Left cardiac atrium (tissue), 4 donors: ENCODE measurements at places on chromosomes 6 and 20. TPM values are rescaled to one million over a fixed set of nuclear protein-coding genes. Genes with fewer than 3 reads are reported as not detected.
A peak's percentile ranks its signal among the peaks of the same experiment; 100 is the strongest.

DNA sequence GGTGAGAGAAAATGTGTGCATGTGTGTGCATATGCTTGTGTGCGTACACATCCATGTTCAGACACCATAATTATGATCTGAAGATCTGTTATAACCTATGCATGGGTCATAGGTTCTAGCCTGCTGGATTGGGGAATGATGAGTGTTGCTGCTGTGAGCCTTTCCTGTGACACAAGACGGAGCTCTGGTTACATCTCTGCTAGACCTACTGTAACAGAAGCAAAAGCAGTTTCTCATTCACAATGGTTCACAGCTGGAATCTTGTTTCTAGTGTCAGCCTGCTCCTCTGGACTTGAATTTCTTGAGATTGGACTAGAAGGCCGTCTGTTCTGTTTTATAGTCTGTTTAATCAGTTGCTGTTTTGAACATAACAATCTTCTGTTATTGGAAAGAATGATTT lies 40.1 kb downstream of the DEFB114 start:
- no peak for DNase-seq

- DNase-seq = no peak
Measured at GRCh38 chr6:124099520-124099919, 295.9 kb downstream of the NKAIN2 start.

- no peak for DNase-seq
Measured at GRCh38 chr6:7138921-7139358, 31.2 kb downstream of the RREB1 start.

- DNase-seq = no peak
Measured at GRCh38 chr20:44496976-44497375, 21.3 kb downstream of the TTPAL start.

GRCh38 chr6:53796451-53796780 lies 1.6 kb downstream of the LRRC1 start:
- DNase-seq = no peak

- DNase-seq = no peak
Measured at GRCh38 chr6:142251930-142252445, 49.8 kb upstream of the ADGRG6 start.

DNA sequence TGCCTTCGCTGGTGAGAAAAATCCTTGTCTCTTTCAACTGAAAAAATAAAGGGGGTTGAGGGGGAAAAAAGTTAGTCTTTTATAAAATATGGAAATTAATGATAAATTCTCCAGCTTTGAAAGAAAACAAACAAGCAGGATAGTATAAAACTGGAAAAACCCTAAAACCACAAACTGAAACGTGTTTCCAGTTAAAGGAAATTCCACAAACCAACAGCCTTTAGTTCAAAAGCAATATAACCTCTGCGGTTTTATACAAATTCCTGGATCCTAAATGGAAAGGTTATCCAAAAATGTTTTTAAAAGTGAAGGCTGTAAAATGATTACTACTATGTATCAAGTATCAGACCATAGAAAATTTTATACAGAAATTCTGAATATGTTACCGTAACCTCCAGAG lies 55.6 kb downstream of the BMP5 start:
- DNase-seq = no peak

GRCh38 chr6:134624781-134625180 lies 306.9 kb upstream of the SGK1 start:
- no peak for DNase-seq

DNA sequence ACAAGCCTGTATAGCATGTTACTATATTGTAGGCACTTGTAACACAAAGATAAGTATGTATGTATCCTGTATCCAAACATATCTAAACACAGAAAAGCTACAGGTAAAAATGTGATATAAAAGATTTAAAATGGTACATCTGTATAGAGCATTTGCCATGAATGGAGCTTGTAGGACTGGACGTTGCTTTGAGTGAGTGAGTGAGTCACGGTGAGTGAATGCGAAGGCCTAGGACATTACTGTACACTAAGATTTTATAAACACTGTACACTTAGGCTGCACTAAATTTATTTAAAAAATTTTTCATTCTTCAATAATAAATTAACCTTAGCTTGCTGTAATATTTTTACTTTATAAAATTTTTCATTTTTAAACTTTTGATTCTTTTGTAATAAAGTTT lies 136.9 kb downstream of the NKAIN2 start:
- no peak for DNase-seq

GRCh38 chr20:47295921-47296426 lies 60.5 kb downstream of the ZMYND8 start:
- DNase-seq = no peak

DNA sequence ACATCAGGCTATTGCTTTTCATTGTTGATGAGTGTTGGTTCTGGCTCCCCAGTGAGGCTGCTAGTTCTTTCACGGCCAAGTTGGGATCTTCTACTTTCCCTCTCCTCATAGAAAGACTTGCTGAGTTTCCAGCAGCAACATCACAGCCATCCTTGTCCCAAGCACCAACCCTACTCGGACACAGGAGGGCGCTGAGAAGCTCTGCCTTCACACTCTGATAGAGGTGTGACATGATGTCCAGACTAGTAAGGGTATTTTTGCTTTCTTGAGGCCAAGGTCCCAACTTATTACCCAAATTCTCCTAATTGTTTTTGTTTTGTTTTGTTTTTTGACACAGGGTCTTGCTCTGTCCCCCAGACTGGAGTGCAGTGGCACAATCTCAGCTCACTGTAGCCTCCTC lies 3.0 kb upstream of the GCM1 start:
- no peak for DNase-seq

- no peak for DNase-seq
Measured at GRCh38 chr6:83265384-83265783, 72.2 kb downstream of the RWDD2A start.

GRCh38 chr6:112231594-112232060 lies 22.7 kb downstream of the LAMA4 start:
- no peak for DNase-seq

GRCh38 chr6:66429210-66429609 lies 722.2 kb upstream of the EYS start:
- DNase-seq = no peak

GRCh38 chr6:88490908-88491264 lies 324.7 kb upstream of the CNR1 start:
- DNase-seq = no peak

DNA sequence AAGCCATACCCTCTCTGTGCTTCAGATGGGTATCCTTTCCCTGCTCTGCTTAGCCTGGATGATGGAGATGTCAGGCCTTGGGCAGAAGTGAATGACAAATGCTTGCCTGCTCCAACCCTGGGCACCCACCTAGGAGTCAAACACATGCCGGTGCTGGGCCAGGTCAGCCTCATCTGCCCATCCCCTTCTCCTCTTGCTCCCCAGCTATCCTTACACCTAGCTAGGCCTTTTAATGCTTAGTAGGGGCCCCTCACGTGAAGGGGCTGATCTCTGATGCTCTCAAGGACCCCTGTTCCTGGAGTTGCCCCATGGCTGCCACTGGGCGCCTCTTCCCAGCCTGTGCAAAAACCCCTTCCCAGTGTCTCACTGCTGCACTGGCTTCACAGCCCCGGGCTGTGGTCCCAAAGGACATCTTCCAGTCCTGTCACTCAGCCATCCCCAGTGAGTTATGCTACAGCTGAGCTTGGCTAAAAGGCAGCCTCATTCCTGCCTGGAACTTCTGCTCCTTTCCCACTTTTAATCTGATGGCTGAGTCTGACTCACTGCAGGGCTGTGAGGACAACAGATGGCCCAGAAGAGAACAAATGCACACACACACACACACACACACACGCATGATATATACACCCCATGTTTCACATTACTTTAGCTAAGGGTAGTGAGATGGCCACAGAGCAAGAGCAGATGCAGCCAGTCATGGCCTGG lies 12.8 kb upstream of the SDCBP2 start:
- DNase-seq = no peak

DNA sequence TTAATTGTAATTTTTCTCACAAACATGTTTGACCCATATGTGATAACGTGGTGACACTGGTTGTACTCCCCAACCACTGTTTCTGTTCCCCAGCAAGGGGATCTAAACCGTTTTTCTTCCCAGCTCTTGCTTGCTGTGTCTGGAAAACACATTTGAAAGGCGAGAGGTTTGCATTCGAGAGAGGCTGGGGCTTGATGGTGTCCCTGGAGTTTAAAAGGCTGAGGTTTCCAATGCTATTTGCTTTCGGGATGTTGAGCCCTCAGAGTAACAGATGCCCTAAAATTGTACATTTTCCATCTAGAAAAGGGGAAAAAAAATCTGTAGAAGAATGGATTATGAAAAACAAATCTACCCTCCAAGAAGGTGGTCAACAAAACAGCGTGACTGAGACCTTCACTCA lies 35.4 kb downstream of the AKAP12 start:
- no peak for DNase-seq

DNA sequence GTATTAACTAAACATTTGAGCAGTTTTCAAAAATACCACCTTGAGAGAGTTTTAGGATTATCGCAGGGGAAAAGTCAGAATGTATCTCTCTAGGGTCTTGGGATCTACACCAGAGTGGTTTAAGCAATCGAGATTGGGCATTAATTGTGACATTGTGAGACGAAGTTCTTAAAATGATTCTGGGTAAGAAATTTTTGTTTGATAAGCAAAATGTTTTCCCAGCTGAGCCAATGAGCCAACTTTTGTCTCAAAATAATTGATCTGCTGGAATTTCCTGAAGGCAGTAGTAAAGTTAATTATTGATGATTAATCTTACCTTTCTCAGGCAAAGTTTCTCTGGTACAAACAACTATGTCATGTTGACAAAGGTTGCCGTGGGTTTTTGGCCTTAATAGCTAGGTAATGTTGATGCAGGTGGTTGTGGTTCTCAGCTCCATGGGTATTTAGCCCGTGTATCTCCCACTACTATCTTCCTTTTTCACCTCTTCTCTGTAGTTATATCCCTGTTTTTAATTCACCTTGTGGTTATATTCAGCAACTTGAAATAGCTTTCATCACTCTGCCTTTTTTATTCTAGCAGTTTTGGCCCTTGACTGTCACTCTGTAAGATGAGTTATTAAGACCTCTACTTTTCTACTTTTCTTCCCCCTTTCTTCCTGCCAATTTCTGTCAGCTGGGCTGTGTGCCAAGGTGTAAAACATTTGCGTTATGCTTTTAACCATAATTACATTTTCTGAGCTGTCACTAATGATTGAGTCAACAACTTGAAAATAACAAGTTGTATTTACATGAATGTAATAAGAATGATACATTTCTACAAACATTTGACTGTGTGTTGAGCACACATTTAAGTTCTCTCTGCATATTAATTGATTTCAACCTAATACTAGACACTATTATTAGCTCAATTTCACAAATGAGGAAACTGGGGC lies 368.3 kb upstream of the BTBD3 start:
- no peak for DNase-seq

DNA sequence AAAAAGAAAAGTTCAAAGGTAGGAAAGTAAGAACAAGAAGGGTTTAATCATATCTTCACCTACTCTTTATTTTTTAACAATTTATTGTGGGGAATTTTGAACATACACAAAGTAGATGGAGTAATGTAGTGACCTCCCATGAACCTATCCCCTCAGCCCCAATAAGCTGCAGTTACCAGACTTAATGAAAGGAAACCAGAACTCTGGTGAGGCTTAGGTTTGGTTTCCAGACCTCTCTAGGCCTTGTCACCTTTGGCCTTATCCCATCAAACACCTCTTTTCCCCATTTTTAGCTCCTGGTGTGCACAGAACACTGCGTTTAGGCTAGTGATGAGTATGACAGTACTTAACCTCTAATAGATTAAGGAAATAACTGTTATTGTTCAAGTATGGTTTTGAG lies 42.0 kb downstream of the CBFA2T2 start:
- no peak for DNase-seq

DNA sequence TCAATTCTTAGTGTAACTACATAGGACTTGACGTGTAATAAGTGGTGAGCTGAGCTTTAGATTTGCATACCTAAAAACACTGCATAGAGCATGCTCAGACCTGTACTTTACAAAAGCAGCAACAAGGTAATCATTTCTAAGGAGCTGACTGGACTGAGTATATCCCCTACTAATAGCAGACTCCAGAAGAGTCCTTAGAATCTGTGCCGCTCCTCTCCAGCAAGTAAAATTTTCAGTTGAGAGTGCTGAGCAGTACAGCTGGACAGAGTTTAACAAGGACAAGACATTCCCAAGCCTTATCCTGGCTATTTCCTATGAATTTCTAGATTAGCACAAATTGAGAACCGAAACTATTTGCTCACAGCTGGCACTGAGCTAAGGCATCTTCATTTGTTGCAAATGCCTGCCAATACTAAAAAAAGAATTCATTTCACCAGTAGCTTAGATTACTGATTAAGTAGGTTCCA lies 26.1 kb upstream of the KLHL31 start:
- no peak for DNase-seq

- DNase-seq = no peak
Measured at GRCh38 chr20:52031206-52031562, 160.4 kb downstream of the ZFP64 start.

GRCh38 chr20:53739799-53740785 lies 146.5 kb upstream of the ZNF217 start:
- DNase-seq = no peak

GRCh38 chr6:128024969-128025368 lies 124.1 kb upstream of the THEMIS start:
- DNase-seq = no peak

- no peak for DNase-seq
Measured at GRCh38 chr6:69729870-69730449, 66.8 kb downstream of the LMBRD1 start.

DNA sequence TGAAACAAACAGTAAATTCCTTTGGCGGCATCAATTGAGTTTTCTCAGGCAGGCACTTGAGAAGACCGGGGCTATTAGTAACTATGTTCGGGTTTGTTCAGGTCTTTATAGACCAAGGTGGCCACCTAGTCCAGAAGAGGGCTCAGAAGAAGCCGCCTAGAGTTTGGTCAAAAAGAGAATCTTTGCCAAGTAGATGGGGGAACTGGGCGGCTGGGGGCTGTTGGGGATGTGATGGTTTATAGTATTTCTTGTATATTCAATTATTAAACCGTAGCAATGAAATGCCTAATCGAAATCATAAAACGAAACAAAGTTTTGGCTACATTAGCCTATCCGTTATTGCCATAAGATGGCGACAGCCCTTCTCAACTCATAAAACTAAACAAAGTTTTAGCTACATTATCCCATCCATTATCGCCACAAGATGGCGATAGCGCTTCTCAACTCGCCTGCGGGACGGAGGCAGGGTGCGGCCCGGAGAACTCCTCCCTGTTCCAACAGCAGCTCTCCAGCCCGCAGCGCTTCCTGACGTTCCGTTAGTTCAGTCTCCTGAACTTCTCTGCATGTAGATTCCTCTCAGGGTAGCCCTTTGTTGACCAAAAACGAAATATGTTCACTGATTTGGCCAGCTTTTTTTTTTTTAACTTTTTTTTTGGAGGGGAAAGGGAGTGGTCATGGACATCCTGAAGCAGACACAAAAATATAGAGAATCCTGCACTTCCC lies 120.5 kb upstream of the PRSS16 start:
- peak; percentile 93 for DNase-seq

GRCh38 chr6:75349262-75349984 lies 64.8 kb upstream of the TMEM30A start:
- no peak for DNase-seq

GRCh38 chr20:17281478-17281877 lies 54.6 kb downstream of the PCSK2 start:
- no peak for DNase-seq

OLIG3 gene
- total RNA-seq = not detected

NUS1 gene
- total RNA-seq = 15.8 TPM

MCCD1 gene
- total RNA-seq = not detected

TMEM74B gene
- 6.5 TPM for total RNA-seq

DYNLT2 gene
- total RNA-seq = 1.1 TPM

TPD52L1 gene
- 50.4 TPM for total RNA-seq

FRMD1 gene
- 0.18 TPM for total RNA-seq

ATP6V1G2 gene
- 2.7 TPM for total RNA-seq

SLC17A3 gene
- not detected for total RNA-seq

TMEM242 gene
- total RNA-seq = 14.5 TPM

SLC17A4 gene
- not detected for total RNA-seq
